ENCODE measurements at places on chromosomes 13 and 19.

GRCh38 chr13:91804724-91805123, 406.3 kb downstream of the GPC5 start:
- no peak for DNase-seq

DNA sequence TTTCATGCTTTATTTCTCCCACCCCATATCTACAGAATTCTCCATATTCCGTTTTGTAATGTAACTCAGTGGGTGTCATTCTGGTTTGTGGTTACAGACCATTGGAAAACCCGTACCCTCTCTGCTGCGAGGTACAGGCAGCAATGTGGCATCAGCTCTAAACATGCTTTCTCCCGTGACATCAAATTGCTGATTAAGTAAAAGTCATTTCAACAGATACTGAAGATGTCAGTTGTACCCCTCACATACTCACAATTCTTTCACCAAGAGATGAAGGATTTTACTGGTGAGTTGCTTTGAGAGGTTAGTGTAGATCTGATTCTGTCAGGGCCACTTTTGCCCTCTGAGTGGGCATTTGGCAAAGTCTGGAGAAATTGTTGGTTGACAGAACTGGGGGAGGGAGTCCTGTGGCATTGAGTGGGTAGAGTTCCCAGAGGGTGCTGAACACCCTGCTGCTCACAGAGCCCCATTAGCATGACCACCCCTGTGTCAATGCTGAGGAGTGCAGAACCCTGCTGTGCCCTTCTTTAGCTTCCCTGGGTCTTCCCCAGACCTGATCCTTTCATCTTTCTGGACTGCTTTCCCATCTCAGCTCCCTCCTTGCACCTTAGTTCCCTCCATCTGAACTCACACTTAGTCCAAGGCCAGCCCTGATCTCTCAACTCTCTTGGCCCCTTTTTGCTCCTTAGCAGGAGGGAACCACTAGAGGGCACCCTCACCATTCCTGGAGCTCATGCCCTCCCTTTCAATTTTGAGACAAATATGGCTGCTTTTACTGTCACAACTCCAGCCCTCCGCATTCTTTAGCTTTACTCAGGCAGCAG, 39.9 kb upstream of the CEACAM8 start:
- no peak for DNase-seq

DNA sequence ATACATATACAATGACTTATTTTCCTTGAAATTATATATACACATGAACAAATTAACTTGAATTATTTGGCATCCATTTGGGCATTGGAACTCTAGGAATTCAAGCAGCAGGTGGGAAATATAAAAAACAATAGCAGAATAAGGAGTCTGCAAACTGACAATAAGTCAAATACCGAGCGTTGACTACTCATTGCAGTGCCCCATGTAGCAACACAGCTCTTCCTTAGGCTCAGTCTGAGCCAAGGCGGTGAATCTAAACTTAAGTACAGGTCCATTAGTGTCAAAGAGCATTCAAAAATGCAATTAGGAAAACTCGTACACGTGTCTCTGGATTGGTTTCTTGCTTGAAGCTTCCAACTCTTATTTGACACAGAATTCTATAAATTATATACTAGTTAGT, 462.5 kb upstream of the KLF12 start:
- no peak for DNase-seq

GRCh38 chr19:18280247-18281081, 958 bp downstream of the JUND start:
- peak; percentile 79 for DNase-seq

GRCh38 chr19:35347930-35348298, 212 bp downstream of the FFAR1 start:
- DNase-seq, result no peak

DNA sequence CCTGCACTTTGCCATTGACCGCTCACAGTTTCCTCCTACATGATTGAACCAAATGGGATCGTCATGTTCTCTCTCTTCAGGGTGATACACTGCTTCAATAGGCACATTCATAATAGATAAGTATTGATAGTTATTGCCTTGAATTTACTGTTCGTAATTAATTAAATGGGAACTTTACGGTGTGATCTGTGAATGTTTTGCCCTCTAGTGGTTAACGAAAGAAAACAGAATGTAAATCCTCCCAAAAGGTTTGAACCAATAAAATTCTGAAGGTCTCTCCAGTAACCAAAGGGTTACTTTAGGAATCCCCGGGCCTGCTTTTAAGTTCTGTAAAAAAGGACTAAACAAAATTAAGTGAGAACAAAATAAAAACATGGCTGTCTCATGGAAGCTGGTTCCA, 389.3 kb downstream of the DACH1 start:
- no peak for DNase-seq

DNA sequence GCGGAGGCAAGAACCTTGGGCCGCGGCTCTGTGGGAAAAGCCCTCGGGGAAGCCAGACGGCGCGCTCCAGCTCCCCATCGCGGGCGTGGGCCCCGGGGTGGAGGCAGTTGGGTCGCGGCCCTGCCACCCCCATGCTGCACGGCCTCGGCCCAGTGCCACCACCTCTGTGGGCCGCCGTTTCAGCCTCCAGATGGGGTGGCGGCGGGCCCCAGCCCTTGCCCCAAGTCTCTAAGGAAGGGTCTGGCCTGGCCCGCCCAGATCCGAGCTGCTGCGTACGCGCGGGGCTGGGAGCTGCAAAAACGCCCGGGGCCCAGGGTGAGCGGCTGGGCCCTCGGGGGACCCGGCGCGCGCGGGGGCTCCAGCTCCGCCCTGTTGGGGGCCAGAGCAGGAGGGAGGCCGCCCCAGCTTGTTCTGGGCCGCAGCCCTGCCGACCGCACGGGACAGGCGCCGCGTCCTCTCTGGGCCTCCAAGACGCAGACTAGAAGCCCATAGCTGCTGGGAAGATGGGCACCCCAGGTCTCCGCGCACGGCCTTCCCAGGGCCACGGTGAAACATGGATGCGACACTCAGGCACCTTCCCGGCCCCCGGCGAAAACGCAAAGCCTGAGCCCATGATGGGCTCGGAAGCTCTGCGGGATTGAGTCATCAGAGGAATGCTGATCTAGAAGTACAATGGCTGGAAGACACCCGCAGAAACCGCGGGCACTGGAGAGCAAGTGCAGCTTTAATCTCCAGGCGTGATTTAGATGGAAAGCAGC, 110.1 kb downstream of the KCTD15 start:
- DNase-seq, result no peak

GRCh38 chr19:23261496-23262020, 11.4 kb upstream of the ZNF724 start:
- no peak for DNase-seq

- DNase-seq, result peak; percentile 65
Measured at GRCh38 chr13:32947411-32948276, 68.6 kb upstream of the KL start.

GRCh38 chr13:31029102-31029501, 96.6 kb downstream of the TEX26 start:
- DNase-seq, result peak; percentile 50

DNA sequence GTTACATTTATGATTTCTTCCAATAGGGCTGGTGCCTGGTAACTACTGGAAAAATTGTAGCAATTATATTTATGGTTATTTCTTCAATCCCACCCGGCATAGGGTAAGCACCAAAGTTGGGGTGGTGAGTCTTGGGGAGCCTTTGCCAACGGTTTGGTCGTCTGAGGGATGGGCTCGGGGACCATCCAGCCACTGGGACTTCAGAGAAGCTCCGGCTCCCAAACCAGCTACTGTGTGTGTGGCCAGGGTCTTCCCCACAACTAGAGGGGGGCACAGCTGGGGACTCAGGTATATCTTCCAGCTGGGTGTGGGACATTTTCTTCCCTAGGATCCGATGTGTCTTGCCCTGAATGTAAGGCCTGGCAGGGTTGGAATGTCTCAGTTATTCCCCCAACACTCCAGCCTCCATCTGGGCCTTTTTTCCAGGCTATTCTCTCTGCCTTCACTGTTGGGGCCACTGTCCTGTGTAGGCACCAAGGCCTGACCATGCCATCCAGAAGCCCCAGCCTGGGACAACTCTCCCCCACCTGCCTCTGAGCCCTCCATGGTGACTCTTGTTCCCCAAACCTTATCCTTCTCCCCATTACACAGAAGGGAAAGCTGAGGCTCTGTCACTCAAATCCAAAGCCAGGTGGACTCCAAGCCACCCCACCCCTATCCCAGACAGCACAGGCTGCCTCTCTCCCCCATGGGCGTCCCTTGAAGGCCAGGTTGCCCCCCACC, 1.1 kb upstream of the IFI30 start:
- no peak for DNase-seq

GRCh38 chr13:44763615-44764301, 187.6 kb upstream of the TSC22D1 start:
- DNase-seq, result no peak

GRCh38 chr13:45823583-45823982, 28.0 kb downstream of the SIAH3 start:
- DNase-seq, result no peak

DNA sequence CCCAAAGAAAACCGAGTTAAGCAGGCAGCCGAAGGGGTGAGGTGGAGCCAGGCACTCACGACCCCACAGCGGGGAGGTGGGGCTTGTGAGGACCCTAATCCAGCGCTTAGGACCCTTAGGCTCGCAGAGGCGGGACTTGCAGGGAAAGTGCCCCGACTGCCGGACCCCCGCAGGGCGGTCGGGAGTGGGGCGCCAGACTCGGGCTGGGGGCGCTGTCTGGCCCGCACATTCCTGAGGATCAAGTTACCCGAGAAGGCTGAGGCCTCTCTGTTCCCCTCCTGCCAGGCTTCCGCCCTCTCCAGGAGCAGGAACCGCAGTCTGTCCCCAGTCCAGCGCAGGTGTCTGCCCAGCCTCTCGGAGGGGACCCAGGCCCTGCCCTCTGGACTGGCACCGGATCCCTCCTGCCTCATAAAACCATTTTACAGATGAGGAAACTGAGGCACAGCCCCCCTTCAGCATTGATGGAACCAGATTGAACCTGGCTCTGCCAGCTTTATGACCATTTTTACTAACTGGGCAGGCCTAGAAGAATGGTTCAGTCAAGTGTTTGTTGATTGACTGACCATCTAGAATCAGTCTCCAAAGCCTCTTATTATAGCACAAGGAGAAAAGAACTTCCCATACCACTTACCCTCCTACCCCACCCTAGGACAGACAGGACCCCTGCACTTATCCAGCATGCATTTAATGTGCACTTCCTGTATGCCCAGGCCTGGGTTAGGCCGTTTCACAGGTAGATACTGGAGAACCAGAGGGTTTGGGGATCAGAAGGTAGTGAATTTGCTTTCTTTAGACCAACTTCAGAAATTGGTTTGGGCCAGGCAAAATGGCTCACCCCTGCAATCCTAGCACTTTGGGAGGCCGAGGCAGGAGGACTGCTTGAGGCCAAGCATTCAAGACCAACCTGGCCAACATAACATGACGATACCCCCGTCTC, 6.7 kb upstream of the JUND start:
- no peak for DNase-seq

GRCh38 chr19:17180997-17181702, 34.0 kb upstream of the USE1 start:
- DNase-seq, result no peak

DNA sequence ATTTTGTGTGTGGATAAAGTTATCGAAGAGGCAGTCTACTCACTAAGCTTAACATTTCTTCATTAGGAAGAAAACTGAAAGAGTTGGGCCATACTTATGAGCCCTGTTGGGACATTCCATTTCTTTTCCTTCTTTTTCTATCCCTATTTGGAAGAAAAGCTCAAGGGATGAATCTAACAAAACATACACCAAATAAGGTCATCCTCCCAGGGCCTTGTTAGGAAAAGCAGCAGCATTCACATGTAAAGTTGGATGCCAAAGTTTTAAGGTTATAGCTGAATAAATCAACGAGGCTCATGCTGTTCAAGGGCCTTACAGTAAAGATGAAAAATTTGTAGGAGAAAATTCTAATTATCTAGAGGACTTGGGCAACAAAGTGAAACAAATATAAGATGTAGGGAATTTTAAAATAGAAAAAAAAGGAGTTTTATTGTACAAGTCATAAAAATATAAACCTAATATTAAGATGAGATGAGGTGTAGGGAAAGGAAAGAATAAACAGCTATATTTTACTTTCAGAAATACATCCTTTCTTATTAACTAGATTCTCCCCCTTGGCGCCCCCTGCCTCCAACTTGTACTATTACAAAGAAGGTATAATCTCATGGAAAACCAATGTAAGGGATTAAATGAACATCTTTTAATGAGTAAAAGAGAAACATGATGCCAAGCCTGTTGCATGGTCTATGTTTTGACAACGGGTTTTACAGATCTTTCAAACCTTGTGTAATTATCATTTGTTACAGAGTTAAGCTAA, 160.4 kb downstream of the PCDH20 start:
- no peak for DNase-seq

DNA sequence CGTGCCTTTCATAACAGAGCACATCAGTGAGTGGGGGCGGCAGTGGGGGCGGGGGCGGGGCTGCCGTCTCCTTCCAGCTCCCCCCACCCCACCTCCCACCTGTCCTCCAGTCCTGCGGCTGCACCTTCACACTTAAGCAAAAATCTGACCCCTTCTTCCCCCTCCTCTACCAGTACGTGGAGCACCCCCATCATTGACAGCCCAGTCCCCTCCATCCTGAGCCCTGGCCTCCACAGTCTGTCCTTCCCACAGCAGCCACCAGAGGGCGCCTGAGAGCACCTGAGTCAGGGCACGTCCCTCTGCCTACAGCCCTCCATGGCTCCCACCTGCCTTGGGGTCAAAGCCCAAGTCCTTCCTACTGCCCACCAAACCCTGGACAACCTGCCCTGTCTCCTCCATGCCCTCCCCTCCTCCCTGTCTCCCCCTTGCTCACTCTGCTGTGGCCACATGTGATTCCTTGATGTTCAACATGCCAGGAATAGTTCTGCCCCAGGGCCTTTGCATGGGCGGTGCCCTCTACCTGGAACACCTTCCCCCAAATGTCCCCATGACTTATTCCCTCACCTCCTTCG, 4.0 kb downstream of the EBI3 start:
- peak; percentile 27 for DNase-seq

DNA sequence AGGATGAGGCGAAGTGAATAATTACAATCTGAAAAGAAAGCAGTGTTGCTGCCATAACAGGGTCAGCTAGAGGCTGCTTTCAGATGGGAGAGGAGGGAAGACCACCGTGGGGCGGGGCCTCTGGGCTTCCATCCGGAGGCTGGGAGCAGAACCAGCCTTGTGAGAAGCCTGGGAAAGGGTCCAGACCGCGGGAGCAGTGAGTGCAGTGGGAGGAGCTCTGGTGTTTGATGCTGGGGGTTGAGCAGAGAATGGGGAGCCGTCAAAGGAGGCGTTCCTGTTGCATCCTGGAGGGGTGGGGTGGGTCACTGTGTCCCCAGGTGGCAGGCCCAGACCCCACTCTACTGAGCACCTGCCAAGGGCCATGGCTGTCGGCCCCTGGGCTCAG, 18.1 kb downstream of the NKPD1 start:
- no peak for DNase-seq

- DNase-seq, result no peak
Measured at GRCh38 chr13:92500192-92500591, 726.4 kb upstream of the GPC6 start.

All from NCI-H1694 (cell line).